ENCODE measurements at places on chromosomes 1 and 21.
A peak's percentile ranks its signal among the peaks of the same experiment; 100 is the strongest.

DNA sequence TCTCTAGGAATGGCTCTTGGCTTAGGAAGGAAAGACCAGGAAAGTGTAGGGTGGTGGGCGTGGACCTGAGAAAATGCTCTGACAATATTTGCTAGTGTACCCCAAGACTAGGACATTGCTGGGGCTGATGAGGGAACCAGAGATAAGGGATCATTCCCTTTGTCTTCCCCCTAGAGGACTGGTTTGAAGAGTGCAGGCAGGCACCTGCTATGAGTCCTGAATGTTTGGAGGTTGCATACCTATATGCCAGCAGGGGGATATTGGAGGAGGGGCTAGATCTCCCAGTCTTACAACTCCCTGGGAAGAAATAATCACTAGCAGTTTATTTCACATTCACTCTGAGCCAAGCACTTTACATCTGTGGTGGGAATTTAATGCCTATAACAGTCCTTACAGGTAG lies 6.0 kb upstream of the BCL10 start:
- DNase-seq, result no peak

DNA sequence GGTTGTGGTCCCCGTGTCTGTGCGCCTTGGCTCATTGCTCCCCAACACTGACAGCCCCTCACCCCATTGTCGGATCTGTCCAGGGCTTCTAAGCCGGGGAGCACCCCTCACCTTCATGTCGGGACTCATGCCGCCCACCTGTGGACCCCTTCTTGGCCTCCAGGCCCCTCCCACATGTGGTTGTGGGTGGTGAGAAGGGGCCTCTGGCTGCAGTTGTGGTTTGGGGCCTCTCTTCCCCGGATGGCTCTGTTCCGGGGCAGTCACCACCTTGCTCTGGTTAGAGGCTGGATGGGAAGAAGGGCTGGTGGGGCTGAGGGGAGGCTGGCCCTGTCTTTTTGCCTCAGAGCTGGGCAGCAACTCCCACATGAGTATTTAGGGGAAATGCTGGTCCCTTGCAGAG lies 158.6 kb upstream of the C1orf174 start:
- no peak for DNase-seq

GRCh38 chr21:27498025-27498424 lies 531.1 kb upstream of the ADAMTS5 start:
- no peak for DNase-seq

DNA sequence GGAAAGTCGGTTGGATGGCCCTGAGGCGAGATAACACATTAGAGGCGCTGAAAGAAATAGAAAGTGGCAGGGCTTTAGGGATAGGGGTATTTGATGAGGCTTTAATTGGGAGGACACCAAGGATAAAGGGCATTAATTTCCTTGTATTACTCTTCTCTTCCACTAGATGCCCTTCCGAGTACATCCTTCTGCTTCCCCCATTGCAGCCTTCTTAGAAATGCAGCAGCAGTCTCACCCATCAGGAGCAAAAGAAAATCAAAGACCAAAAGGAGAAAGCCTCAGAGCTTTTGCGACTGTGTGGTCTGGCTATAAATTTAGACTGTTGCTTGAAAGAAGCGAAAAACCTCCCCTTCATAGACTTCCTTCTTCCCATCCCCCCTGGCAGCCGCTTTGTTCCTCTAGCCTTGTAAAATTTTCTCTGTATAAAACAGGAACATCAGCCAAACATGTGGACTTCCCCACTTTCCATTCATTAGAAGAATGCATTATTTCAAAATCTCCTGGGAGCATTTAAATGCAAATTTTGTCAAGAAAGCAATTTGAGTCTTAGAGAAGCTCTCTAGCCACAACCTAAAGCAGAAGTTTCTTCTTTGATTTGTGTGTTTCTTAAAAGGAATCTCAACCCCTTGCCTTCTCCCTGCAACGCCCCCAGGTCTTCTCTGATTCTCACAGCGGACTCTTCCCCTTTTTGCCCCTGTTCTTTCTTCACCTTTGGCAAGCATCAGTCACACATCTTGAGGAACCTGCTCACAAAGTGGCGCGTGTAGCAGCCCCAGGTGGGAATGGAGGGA lies 76.6 kb downstream of the NDUFS5 start:
- DNase-seq, result no peak

- no peak for DNase-seq
Observed at GRCh38 chr1:236112332-236112627, 30.1 kb upstream of the GPR137B start.

GRCh38 chr1:35564037-35564883 lies 6.7 kb downstream of the NCDN start:
- no peak for DNase-seq

DNA sequence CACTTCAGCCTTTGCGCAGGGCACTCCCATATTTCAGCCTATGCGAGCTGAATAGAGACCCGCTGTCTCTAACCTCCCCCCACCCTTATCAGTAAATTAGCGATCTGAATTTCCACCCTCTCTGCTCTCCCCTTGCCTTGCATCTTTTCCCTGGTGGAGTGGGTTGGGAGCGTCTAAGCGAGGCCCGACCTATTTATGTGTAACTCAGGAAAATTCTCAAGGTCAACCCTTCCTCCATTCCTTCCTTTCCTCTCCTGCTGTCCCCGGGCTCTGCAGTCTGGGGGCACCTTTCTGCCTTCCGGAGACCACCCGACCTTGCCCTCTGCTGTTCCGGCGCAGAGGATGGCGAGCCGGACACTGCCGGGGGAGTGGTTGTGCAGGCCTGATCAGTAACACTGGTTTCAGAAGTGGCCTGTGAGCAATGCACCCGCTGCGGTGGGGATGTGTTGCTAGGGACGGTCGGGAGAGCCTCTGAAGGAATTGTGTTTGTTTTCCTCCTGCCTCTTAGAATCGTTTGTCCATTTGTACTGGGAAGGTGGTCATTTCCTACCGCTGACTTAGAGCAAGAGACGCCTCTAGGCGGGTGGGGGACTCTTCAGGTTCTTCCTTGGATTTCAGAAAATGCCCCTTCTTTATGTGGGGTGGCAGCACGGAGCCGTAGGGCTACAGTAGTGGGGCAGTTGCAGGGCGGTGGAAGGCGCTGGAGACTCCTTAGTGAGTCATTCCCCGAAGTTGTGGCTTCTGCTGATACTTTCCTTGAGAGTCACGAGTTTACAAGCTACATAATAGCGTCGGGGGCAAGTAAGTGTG lies 513 bp downstream of the MGST3 start:
- DNase-seq, result no peak

GRCh38 chr1:214331180-214331579 lies 50.2 kb downstream of the SMYD2 start:
- DNase-seq, result no peak

DNA sequence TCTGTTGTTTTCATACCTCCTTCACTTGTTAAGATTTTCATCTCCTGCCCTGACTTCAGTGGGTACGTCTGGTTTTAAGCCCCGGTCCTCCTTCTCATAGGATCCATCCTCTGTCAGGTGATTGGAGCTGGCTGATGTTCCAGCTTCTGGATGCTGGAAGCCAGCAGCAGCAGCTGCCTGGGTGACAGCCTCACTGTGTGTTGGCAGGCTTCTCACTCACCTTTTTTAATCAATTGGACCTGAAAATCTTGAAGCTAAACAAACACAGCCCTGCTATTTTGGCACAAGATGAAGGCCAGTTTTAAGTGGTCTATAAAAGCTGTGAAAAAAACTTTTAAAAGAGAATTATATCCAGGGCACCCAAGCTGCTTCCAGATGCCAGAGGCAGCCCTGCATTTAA lies 181.0 kb downstream of the DISC1 start:
- no peak for DNase-seq

DNA sequence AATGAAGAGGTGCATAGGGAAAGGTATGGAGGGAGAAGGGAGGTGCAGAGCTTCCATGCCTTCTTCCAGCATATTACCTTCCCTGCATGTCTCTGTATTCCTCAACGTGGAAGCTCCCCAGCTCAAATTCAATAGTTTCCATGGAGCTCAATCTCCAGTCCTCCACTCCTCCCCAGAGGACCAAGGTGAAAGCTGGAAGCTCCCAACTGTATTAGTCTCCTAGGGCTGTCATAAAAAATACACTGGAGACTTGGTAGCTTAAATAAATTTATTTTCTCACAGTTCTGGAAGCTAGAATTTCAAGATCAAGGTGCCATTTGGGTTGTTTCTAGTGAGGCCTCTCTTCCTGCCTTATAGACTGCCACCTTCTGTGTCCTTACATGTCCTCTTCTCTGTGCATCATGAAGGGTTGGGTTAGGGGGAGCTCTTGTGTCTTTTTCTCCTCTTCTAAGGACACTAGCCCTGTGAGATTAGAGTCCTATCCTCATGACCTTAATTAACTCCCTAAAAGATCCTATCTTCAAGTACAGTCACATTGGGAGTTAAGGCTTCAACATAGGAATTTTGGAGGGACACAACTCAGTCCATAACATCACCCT lies 21.9 kb upstream of the RABGGTB start:
- no peak for DNase-seq

- DNase-seq, result no peak
Observed at GRCh38 chr1:9228609-9229008, 6.0 kb upstream of the H6PD start.

DNA sequence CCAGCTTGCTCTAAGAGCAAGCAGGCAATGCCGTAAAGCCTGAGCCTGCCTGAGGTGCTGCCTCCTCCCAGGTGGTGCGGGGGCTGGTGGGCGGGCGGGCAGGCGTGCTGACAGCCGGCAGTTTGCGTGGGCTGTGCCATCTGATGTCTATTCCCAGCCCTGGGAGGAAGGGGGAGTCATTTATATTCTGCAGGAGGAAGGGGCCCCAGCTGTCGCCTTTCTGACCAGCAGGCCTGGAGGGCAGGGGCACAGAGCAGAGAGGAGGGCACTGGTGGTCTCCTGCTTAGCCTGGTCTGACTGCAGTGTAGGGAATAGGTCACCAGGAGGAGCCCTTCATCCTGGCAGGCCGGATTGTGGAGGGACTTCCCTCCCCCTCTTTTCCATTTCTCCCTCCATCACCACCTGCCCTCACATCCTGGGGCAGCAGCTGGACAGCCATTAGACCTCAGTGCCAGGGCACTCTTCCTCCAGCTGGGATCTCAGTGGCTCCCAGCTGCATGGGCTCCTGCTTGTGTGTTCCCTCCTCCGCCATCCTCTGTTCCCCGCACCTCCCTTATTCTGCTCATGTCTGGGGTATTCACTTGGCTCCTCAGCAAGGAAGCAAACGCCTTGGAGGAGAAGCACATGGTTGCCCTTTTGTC lies 4.4 kb downstream of the CYB561D1 start:
- no peak for DNase-seq

DNA sequence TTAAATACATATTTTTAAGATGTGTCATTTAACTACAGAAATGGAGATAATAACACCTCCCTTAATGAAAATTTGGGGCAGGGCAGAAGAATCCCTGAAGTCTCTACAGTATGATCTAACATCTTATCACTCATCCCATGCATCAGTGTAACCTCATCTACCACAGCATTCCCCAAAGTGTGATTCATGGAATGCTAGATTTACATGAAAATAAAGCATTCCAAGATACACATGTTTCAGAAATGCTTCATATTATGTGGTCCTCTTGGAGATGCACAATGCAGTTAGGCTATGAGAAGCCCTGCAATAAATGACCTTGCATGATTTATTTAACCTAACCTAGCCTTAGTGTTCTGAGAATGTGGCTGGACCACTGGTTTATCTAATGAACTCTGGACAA lies 166.9 kb upstream of the SYT6 start:
- DNase-seq, result no peak

DNA sequence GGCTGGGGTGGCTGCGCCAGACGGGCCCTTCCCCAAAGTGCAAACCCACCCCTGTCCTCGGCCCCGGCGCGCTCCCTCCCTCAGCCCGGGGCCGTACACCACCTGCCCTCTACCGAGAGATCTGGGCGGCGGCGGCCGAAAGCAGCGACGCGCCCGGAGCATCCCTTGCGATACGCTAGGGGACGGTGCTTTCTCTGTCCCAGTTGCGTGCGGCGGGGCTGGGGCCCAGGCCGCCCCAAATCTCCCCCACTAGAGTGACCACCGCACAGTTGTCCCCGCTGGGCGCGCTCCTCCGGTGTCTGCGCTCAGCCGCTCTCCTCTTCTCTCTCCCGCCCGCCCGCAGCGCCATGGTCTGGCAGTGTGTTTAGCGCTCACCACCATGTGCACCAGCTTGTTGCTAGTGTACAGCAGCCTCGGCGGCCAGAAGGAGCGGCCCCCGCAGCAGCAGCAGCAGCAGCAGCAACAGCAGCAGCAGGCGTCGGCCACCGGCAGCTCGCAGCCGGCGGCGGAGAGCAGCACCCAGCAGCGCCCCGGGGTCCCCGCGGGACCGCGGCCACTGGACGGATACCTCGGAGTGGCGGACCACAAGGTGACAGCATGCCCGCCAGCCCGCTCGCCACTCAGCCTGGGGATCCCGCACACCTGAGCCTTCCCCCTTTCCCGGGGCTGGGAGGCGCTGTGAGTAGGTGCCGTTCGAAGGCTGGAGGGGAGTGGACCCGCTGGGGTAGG lies 1.0 kb downstream of the ST6GALNAC5 start:
- no peak for DNase-seq

- DNase-seq, result no peak
Observed at GRCh38 chr1:153880024-153880423, 42.7 kb downstream of the GATAD2B start.

GRCh38 chr1:93816970-93817678 lies 61.9 kb downstream of the DNTTIP2 start:
- no peak for DNase-seq

DNA sequence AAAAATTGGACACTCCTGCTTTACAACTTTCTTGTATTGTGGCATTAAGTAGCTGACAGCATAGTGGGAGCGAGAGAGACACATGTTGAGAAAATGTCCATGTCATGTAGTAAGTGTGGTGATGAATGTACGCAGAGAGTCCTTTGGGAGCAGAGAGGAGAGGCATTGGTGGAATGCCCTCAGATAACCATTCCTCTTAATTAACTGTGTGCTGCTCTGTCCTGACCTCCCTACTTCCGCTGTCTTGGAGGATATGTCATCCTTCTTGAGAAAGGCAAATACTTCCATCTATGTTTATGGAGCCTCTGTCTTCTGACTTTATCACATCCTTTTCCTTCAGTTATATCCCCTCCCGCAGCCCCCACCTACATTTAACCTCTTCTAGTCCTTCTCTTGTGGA lies 38.4 kb downstream of the F3 start:
- DNase-seq, result no peak

- DNase-seq, result peak; percentile 97
Observed at GRCh38 chr21:10627316-10627863, 106.0 kb downstream of the TPTE start.

GRCh38 chr1:12052997-12053686 lies 10.0 kb upstream of the TNFRSF8 start:
- no peak for DNase-seq

- no peak for DNase-seq
Observed at GRCh38 chr1:33410091-33410701, 20.7 kb downstream of the PHC2 start.

- DNase-seq, result no peak
Observed at GRCh38 chr1:78176448-78176847, 130.7 kb downstream of the GIPC2 start.

DNA sequence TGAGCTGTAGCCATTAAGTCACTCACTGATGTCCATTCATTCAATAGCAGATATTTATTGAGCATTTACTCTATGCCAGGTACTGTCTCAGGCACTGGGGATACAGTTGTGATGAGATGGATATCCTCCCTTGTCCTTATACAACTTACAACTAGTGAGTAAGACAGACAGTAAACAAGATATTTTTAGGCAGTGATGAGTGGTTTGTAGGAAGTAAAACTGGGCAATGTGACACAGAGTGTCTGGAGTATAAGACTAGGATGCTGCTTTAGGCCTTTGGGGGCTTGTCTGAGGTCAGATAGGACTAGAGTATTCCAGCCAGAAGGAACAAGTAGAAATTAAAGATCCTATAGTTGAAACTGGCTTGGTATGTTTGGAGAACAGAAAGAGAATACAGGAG lies 41.4 kb downstream of the NOS1AP start:
- DNase-seq, result no peak
